ENCODE measurements at places on chromosomes 3 and 15.

GRCh38 chr3:39752019-39752637 is 57.3 kb upstream of the MYRIP start:
- DNase-seq, result no peak

DNA sequence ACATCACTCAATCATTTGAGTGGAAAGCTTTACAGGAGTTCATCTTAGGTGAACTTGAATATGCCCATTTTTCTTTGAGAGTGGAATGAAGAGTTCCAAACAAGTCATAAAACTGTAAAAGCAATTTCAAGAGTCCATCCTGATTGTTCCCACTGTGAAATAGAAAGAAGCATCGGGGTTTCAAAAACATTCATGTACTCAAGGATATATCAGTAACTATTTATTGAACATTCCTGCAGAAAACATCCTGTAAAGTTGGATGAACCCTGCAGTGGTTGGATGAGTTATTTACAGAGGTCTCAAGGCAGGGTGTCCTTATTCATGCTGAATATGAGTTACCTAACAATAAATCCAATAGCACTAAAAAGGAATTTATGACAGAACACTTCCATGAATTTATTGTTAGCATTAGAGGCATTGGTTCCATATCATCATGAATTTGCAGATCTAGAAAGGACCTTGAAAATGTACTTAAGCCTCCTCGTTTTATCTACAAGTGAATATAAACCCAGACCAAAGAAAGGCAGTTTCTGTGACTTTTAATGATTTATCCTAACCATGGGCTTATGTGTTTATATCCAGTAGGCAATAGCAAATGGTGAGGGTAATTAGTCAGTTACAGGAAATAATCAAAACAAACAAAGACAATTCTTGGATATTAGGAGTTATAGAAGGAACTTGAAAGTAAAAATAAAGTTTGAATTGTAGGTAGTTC is 361.9 kb upstream of the KCNMB2 start:
- no peak for DNase-seq

- no peak for DNase-seq
These were observed 38.0 kb upstream of the XCR1 start for GRCh38 chr3:46065294-46065705.

DNA sequence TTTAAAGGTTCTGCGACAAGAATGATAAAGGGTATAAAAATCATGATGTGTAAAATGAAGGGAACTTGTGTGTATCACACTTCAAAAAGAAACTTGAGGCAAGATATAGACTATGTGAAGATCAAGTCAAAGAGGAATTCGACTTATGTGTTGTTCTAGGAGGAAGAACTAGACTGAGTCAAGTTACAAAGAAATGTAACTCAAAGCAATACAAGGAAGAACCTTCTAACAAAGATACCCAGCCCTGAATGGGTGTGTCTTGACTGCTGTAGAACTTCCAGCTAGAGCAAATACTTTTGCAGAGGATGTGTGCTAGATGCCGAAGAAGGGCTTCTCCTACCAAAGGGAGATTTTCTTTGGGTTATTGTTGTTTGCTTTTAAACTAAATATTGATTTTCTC is 2.4 kb downstream of the SLC49A4 start:
- DNase-seq, result no peak

GRCh38 chr3:41202834-41203345 is 3.6 kb downstream of the CTNNB1 start:
- no peak for DNase-seq

GRCh38 chr3:130077636-130078035 is 4.0 kb upstream of the ALG1L2 start:
- DNase-seq, result no peak

DNA sequence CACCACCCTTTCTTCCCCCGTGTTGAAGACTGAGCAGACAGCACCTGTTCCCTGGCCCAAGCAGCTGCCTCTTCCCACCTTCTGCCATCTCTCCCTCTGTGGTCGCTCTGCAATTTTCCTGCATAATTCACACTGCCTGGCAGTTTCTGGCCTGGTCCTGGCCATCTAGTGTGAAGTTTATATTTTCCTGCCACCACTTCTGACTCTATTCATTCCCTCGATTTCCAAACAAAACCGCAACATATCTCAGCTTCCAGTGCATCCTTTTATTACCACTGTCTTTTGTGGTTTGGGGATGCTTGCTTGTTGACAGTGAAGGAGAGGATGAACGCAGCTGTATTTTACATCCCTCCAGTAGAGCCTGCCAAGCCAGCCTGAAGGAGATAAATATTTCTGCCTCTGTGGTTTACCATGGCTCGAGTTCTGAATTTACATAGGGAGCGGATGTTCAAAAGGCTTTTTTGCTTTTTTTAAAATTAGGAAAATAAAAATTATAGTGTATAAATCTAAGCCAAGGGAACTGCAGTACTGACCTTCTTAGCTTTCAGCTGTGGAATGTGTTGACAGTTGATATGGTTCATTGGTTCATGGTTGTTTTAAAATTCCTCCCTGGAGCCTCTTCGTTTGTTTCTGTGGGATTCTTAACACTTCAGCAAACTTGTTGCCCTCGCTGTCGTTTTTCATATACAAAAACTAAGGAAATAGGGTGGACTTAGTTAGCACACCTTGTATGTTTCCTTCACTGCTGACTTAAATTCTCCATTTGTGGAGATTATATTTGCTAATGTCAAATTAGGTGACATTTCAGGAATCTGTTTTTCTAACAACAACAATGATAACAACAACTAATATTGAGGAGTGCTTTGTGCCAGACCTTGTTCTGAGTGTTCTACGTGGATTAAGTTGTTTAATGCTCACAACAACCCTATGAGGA is 250.5 kb downstream of the ADAMTSL3 start:
- peak; percentile 24 for DNase-seq

DNA sequence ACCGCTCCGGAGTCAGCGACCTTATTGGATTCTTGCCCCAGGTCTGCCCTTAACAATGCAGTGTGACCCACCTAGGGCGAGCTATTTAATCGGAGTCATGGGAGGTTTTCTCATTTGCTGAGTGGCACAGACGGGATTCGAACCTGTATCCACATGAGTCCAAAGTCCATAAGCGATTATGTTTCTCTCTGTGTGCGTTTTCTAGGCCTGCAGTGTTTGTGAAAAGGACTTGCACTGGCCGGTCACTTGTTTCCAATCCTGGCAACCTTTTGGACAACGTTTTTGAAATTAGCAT is 691 bp upstream of the HDGFL3 start:
- peak; percentile 42 for DNase-seq

DNA sequence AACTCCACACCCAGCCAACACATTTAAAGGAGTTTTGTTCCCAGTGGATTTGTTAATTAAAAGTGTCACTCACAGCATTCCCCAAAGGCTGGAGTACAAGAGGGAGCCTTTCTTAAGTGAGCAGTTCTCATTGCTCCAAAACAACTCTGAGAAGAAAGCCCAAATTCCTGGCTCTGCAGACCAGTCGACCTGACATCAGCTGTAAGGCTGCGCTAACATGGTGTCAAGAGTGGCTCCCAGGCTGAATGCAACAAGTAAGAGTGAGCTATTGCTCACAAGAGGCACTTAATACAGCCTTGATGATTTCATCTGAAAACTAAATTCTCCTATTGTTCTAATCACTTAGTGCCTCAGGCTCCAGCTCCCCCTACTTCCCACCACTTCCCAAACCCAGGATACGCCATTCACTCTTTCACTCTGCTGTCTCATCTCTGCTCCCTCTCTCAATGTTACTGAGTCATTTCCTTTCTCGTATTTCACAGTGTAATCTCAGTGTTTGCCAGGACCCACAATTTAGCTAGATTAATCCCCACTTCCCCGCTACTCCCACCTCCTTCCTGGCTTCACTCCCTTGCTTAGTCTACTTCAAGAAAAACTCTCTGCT is 81.8 kb downstream of the WWTR1 start:
- DNase-seq, result peak; percentile 41

DNA sequence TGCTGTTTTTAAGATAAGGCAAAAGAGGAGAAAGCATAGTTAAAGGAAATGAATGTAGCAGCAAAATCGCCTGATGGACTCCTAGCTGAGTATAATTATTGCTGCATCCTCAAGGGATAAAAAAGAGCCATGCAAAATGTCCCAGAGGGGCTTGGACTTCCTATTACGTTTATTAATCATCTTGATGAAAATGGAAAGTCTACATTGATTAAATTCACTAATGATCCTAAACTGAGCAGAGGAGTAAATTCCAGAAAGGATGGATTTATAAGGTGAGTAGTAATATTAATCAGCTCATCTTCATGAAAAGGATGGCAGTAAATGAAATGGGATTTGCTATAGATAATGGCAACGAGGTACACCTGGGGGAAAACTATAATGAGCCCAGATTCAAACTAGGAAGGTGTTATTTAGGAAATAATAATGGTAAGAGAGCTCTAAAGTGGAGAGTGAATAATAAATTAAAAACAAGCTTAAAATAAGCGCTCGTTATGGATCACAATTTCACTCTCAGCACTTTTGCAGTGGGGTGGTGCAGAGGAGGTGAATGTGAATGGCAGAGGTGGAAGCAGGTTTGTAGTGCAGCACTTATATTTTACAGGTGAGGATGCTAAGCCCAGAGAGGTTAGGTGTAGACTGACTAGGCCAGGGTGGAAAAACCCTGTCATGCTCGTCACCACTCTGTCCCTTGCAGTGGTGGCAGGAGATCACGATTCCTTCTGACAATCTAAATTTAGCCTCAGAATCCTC is 22.3 kb downstream of the IL5RA start:
- no peak for DNase-seq

GRCh38 chr15:31301673-31301990 is 25.0 kb upstream of the KLF13 start:
- DNase-seq, result no peak

GRCh38 chr15:69013726-69014406 is 629 bp upstream of the NOX5 start:
- DNase-seq, result no peak

DNA sequence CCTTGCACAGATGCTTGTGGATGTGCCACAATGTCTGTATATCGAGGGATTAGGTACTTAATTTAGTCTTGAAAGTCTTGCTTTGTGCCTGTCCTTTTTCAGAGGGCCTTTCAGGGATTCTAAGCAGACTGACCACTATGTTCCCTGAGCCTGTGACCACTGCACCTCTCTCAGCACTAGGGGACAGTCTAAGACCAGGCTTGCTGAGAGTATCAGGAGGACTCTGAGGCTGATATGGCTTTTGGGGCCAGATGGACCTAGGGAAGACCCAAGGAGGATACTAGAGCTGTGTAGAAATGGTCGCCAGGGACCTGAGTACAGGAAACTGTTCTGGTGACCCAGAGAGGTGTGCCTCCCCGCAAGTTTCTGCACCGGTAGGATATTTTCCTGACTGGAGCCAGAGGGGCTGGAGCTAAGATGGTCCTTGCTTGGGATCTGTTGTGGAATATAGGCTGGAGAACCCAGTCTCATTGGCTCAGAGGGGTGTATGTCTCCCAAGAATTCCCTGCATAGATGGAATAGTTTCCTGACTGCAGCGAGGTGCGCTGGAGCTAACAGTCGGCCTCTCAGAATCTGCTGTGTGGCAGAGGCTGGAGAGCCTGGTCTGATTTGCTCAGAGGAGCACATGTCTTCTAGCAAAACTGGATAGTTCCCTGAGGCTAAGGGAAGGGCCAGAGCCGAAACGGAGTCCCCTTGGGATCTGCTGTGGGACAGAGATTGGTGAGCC is 213.2 kb upstream of the DCBLD2 start:
- DNase-seq, result no peak

DNA sequence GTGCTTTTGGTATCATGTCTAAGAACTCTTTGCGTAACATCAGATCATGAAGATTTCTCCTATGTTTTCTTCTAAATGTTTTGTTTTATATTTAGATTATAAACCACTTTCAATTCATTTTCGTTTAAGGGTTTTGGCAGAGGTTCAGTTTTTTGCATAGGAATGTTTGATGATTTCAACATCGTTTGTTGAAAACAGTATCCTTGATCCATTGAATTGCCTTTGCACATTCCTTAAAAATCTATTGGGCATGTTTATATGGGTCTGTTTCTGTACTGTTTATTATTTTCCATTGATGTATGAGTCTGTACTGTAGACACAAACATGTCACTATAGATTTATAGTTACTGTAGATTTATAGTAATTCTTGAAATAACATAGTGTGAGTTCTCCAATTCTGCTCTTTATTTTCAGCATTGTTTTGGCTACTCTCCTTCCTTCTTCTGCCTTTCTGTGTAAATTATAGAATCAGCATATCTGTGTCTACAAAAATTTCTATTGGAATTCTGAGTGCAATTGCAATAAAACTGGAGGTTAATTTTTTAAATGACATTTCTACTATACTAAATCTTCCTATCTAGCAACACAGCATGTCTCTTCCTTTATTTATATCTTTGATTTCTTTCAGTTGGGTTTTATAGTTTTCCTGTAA is 374.0 kb downstream of the SV2B start:
- no peak for DNase-seq

DNA sequence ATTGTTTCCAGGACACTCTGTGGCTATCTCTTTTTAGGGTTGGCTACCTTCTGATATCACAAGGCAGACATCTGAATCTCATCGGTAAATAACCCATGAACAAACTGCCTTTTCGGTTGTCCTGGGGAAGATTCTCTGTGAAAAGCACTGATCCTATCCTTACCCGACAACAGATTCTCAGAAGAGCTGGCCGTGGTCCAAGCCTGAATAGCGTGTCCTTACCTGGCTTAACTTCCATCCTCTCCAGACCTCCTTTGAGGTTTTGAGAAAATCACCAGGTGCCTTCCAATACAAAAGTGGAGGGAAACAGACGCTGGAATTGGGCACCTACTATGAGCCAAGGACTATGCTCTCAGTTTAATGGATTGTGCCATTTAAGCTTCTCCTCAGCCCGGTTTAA is 87.4 kb upstream of the ARHGEF3 start:
- DNase-seq, result no peak

DNA sequence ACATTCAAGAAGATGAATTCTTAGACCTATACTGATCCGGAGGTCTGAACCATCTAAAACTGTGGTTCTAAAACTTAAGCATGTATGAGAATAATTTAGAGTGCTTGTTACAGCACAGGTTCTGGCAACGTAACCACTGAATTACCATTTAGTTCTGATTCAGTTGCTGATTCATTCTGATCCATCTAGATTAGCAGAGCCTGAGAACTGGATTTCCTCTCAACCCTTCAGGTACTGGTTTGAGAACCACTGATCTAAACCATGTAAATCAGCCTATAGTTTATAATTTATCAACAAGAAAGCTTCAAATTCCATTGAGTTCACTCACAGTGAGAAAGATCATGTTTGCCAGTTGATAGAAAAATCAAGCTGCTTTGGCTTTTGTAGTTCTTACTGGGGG is 1001.1 kb upstream of the EPHA6 start:
- DNase-seq, result no peak

DNA sequence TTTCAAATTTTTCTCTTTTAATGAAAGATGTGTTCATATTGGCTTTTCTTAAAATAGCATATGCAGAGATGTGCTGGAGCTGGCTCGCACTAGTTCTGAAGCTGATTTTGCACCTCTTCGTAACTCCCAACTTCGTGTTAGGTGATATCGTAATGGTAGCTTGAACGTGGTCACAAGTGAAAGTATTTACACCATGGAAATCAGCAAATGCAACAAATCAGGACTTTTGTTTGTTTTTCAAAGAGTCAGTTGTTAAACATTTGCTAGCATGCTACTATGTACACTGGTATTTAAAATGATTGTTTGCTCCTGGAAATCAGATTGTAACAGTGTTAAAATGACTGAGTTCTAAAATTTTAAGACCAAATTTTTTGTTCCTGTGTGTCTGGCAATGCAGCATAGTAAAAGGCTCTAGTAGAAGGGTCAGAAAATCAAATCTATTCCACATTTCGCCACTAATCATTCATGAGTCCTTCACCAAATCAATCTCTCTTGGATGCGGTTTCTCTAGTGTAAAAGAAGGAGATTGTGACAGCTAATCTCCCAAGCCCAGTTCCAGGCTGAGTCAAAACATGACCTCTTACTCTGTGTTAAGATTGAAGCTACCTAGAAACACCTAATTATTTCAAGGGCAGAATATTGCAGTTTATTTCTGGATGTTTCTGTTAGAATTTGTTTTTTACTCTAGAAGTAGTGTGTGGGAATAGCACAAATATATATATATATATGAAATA is 34.3 kb upstream of the CMC1 start:
- DNase-seq, result no peak

Measured in left renal pelvis (tissue), 4 donors.